ENCODE measurements at places on chromosomes 13 and 19.

- DNase-seq: peak; percentile 8
These were observed 57.9 kb upstream of the VSTM2B start for GRCh38 chr19:29467824-29468401.

DNA sequence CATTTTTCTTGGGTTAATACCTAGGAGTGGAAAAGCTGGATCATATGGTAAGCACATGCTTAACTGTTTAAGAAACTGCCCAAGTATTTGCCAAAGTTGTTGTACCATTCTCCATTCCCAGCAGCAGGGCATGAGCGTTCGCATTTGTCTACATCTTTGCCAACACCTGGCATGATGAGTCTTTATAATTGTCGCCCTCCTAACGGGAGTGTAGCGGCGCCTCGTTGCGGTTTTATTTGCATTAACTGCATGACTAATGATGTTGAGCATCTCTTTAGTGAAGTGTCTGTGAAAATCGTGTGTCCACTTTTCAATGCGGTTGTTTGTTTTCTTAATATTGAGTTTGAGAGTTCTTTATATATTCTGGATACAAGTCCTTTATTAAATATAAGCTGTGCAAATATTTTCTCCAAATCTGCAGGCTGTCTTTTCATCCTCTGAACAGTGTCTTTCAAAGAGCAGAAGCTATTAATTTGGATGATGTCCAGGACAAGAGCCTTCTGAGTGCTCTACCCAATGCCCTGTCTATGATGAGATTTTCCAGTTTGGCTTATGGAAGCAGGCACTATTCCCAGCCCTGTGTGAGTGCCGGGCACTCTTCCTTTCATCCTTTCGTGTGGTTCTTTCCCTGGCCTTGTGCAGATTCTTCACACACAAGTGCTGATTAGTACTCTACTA, 202.0 kb downstream of the FOXO1 start:
- no peak for DNase-seq

- DNase-seq: peak; percentile 82
These were observed 12.4 kb downstream of the PRKD2 start for GRCh38 chr19:46704379-46705076.

DNA sequence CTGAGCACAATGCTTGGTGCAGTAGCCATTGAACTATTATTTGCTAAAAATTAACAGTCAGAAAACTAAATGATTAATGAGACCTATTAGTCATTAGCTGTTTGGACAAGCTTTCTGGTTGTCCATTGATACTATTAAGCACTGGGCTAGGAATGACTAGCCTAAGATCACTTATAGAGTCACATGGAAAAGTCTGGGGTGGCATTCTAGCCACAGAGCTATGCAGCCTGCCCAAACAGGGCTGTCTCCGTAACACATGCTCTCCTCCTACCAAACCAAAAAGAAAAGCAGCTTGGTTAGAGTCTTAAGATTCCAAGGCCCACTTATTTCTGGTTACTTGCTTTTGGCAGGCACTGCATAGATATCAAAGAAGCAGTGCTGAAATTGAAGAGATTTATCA, 193.5 kb upstream of the NBEA start:
- DNase-seq: no peak

DNA sequence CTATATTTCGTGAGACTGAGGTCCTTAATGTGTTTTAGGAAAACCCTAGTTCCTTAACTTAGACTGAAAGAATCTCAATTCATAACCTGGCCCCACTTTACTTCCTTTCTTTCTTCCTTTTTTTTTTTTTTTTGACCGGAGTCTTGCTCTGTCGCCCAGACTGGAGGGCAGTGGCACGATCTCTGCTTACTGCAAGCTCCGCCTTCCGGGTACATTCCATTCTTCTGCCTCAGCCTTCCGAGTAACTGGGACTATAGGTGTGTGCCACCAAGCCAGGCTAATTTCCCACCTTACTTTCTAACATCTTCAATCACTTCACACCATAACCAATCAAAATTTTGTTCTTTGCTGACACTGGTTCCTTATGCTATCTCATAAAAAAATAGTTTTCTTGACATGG, 2097.0 kb downstream of the PCDH9 start:
- no peak for DNase-seq

DNA sequence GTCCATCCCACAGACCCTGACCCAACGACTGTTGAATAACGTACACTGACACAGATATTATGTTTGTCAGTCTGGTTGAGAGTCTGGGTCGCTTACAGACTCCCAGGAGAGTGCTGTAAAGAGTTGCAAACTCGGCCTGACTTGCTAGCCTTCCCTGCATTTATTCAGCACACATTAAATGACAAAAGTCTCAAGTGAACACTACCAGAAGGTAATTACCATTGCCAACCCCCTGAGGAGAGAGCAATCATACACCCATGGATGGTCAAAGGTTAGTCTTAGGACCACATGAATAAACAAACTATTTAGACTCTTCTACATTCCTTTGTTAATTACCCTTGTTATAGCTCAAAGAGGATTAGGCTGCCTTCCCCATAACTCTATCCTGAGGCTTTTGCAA, 1048.6 kb downstream of the PCDH17 start:
- DNase-seq: no peak

DNA sequence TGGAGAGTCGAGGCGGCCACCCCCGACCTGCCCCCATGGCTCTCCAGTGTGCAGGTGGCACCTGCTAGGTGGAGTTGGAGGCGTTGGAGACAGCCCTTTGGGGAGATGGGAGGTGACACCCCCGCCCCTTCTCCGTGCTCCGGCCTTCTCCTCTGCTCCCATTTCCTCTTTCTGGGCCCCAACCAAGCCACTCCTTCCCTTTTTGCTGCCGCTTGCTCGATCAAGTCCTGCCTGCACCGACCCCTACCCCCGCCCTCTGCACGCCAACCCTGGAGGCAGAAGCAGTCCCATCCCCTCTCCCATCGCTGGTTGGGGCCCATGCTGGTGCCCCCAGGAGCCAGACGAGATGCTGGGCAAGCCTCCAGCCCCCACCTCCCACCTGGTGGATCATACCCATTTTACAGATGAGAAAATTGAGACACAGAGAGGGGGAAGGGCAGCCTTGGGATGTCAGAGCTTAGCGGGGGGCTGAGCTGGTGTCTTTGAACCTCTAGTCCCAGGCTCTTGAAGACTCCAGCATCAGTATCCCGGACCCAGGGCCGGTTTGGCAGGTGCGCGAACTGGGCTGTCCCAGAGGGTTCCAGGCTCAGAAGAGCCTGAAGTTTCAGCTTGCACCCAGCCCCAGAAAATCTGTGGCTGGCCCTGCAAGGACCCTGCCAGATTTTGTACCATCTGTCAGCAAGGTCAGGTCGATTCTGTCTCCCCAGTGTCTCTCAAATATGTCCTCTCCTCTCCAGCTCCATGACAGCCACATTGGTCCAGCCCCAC, 10.3 kb downstream of the GNA15 start:
- DNase-seq: no peak

DNA sequence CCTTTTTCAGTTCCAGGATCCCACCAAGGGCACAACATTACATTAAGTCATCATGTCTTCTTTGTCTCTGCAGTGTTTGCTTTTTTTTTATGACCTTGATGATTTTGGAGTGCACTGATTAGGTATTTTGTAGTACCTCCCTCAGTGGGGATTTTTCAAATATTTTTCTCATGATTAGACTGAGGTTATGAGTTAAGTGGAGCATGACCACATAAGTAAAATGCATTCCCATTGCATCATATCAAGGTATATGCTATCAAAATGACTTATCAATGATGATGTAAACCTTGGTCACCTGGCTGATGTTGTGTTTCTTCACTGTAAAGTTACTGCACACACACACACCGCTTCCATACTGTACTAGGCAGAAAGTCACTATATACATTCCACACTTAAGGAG, 96.7 kb upstream of the TRPC4 start:
- DNase-seq: no peak

DNA sequence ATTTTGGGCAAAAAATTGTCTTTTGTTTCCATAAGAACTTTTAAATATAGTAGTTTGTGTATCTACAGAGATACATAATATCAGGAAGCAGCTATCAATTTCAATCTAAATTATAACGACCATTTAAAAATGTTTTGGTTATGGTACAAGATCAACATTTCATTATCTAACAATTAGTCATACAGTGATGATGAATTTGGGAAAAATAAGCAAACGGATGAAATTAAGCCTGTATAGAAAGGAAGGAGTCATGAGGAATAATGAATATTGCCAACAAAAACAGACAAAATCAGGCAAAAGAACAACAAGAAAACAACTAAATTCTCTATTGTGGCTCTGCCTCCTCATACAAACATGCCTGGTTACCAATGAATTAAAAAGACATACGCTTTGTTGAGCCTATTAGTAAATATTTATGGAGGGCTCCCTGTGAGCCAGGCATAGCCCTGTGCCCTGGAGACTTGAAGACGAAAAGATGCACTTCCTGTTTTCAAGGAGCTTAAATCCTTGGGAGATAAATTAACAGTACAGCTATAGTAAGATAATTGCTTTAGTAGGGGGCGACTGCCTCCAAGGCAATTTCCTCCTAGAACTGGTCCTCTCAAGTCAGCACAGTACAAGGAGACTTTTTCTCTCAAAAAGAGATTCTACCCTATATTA, 73.0 kb downstream of the NALCN start:
- no peak for DNase-seq

DNA sequence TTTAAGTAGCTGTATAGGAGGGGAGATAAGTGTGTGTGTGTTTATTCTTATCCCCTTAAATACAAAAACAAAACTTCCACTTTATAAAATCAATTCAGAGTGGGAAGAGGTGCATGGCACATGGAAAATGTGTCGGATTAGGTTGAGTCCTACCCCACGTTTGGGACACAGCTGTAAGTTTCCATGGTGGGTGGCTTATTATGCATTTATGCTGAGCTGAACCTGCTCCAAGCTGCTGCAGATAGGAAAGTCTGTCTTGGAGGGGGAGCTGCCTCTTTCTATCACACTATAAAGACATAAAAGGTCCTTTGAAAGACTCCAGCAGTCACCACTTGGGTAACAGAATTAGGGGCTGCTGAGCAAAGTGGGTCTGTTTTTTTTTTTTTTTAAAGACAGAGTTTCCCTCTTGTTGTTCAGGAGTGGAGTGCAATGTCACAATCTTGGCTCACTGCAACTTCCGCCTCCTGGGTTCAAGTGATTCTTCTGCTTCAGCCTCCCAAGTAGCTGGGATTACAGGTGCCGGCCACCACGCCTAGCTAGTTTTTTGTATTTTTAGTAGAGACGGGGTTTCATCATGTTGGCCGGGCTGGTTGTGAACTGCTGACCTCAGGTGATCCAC, 15.2 kb downstream of the ACTN4 start:
- no peak for DNase-seq

DNA sequence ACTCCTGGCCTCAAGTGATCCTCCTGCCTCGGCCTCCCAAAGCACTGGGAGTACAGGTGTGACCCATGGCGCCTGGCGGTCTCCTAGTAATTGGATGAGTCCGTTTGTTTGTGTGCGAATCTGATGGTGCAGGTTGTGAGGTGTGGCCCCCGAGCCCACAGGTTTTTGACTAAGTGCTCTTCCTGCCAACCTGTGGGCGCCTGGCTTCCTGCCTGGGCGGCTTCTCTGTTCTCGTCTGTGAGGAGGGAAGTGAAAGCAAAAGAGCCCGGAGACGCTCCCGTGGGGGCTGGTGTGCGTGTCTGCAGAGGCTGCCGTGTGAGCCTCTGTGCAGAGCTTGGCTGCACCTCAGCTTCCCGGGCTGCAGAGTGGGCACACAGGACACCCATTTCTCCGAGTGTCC, 10.0 kb downstream of the ARHGAP45 start:
- DNase-seq: peak; percentile 94

DNA sequence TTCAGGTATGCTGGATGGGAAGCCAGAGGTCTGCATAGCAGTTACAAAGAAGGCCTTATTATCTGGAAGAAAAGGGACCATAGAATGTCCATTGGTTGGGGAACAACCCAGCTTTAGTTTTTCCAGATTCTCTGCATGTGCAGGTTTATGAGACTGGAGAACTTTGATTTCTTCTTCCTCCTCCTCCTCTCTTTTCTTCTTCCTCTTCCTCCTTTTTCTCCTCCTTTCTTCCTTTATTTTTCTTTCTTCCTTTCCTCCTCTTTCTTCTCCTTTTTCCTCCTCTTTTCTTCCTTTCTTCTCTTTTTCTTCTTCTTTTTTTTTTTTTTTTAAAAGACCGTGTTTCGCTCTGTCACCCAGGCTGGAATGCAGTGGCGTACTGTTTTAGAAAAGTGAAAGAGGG, 30.9 kb downstream of the EPN1 start:
- DNase-seq: no peak

- DNase-seq: peak; percentile 77
These were observed 15.1 kb downstream of the NDUFB7 start for GRCh38 chr19:14556662-14557188.

- DNase-seq: no peak
These were observed 17.2 kb downstream of the ACTN4 start for GRCh38 chr19:38664503-38665211.

GRCh38 chr13:52701728-52702465, 37.7 kb downstream of the CNMD start:
- DNase-seq: no peak

DNA sequence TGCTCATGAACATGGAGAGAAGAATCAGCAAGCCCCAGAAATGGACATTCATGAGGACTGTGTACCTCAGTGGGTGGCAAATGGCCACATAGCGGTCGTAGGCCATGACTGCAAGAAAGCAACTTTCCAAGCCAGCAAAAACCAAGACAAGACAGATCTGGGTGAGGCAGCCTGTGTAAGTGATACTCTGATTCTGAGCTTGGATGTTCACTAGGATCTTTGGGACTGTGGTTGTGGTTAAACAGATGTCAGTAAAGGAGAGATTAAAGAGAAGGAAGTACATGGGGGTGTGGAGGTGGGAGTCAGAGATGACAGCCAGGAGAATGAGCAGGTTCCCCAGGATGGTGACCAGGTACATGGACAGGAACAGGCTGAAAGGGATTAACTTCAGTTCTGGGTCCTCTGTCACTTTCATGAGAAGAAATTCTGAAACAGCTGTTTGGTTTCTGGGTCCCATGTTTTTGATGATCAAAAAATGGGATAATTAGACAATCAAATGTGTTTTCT, at the start of gene OR7G1:
OR7G1 (minus strand) TSS at position 457 of the 507 bp plus-strand sequence; CDS start at position 457, 0 bp downstream.
- no peak for DNase-seq

DNA sequence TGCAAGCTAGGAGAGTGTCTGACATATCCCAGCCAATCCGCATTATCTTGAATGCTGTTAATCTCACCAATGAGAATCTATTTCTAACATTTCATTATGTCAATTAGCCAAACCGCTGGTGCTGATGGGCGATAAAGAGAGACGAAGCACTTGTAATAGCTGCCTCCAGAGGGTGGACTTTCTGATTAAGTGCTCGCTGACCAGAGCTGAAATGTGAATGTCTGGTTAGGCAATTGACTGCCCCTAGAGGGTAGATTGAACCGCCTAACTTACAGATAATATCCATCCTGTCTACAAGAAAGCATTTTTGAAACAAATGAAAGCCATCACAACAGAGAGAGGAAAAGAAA, 552 bp upstream of the GRWD1 start:
- no peak for DNase-seq

DNA sequence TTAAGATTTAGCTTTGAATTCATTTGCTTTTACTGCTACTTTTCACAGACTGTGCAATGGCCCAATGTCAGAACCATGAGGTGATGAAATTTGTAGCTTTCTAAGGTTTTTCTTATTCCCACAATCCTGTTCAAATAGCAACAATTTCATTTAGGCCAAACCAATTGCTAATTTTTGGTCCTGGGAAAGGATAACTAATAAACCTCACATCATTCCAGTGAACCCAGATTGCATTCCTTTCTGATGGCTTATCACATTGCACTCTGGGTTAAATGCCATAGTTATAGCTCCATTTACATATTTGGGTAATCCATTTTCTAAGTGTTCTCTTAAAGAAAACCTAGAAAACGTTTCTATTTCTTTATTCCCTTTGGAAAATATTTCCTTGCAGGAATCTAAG, 22.9 kb upstream of the POMP start:
- no peak for DNase-seq
